Stimulated activated CD8-positive, alpha-beta memory T cell treated with anti-CD3 and anti-CD28 coated beads, Interleukin-4, amount 100 ng/mL, for 1 hour (primary cell): ENCODE measurements at places on chromosomes 6 and 20.
A peak's percentile ranks its signal among the peaks of the same experiment; 100 is the strongest.

GRCh38 chr6:166515072-166515810, 71.2 kb downstream of the RAMACL start:
- DNase-seq, result peak; percentile 19

GRCh38 chr6:3749977-3750316, 1.6 kb downstream of the PXDC1 start:
- no peak for DNase-seq

- no peak for DNase-seq
Observed at GRCh38 chr20:31682927-31683326, 39.7 kb downstream of the BCL2L1 start.

GRCh38 chr6:63066055-63066704, 145.1 kb upstream of the FKBP1C start:
- no peak for DNase-seq

GRCh38 chr6:107264357-107264840, 149.1 kb upstream of the BEND3 start:
- DNase-seq, result no peak

DNA sequence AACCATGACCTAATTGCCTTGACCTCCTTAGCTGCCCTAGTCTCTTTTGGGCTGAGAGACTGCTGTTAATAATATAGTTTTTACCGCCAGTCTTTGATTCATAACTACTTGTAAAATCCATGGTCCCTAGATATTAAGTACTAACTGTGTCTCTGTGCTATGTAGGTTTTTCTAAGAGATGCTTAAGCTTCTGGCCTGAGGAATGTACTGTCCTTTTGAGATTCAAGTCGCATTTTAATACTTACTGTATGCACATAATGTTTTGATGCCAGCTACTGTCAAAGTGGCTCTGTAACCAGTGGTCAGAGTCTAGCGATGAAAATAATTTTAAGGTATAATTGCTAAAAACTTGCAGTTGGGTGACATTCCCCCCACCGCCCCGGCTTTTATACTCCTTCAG, 2.1 kb downstream of the AKAP12 start:
- no peak for DNase-seq

- DNase-seq, result no peak
Observed at GRCh38 chr20:44028868-44029847, 114.5 kb downstream of the TOX2 start.

DNA sequence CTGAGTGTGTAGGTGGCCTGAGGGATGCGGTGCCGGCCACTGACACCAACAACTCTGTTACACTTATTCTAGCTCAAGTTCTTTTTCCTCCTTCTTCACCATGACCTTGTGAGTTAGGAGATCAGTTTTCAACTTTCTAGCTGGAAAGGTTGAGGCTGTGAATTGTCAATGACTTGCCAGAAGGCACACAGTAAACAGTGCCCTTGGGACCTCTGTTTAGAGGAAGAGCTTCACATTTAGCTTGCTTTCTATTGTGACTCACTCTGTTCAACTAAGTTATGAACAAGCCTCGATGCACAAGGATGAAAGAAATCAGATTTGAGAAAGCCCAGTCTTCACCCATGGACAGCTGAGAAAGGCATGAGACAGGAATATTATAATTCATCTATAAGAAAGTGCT, 455.6 kb downstream of the MAFB start:
- DNase-seq, result no peak

GRCh38 chr6:82507112-82507511, 143.5 kb downstream of the TPBG start:
- DNase-seq, result no peak

DNA sequence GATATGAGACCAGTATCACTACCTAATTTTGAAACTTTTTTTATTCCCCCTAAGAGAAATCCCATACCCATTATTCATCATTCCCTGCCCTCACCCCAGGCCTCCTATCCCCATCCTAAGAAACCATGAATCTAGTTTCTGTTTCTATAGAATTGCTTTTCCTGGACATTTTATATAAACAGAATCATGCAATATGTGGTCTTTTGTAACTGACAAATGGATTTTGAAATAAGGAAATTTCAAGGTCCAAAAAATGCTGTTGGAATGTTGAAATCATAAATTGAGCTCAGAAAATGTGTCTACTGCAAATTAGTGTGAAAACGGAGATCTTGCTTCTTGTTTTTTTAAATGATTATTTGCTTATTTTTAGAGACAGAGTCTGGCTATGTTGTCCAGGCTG, 25.1 kb downstream of the RNF217 start:
- no peak for DNase-seq

GRCh38 chr6:163648868-163649267, 234.3 kb downstream of the QKI start:
- no peak for DNase-seq

GRCh38 chr6:6610031-6610591, 21.6 kb downstream of the LY86 start:
- DNase-seq, result no peak

GRCh38 chr6:128161839-128162238, 261.0 kb upstream of the THEMIS start:
- DNase-seq, result no peak

- DNase-seq, result no peak
Observed at GRCh38 chr6:36697481-36697903, at the start of gene RAB44. Gene RAB44 (plus strand): TSS chr6:36697826. CDS start chr6:36704236, 6,410 bp downstream.

DNA sequence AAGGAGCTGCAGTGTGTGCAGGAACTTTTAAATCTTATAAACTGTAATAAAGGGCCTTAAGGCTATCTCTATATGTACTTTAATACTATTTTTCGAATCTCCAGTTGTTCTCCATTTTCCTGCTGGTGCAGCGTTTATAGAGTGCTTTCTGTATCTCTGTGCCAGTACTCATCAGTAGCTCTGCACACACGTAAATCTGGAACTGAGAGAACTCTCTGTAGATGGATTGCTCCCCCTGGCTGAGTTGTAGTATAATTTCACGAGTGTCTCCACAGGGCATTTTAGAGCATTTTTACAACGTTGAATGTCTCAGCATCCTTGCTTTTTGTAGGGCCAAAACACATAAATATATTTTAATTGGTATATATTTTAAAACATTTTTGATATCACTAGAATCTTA, 256.5 kb downstream of the TRDN start:
- no peak for DNase-seq

- no peak for DNase-seq
Observed at GRCh38 chr20:38454556-38455473, 17.8 kb upstream of the RALGAPB start.

- DNase-seq, result no peak
Observed at GRCh38 chr6:36933102-36933501, 21.4 kb upstream of the PI16 start.

DNA sequence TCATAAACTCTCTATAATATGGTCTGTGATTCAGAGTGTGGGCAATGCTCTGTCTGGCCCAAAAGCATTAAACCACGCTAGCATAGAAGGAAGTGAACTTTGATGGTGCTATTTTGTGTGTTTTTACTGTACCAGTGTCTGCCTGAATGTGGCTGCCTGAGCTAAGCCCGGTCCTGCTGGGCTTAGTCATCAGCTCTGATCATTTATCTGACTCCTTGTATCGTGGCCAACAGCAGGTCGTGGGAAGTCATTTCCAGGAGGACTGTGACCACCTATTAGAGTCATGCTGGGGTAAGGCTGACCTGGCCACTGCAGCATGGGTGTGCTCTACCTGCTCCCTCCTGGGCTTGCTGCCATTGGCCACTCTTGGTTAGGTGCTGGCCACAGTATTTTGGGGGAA, 239.1 kb upstream of the CEP162 start:
- no peak for DNase-seq

DNA sequence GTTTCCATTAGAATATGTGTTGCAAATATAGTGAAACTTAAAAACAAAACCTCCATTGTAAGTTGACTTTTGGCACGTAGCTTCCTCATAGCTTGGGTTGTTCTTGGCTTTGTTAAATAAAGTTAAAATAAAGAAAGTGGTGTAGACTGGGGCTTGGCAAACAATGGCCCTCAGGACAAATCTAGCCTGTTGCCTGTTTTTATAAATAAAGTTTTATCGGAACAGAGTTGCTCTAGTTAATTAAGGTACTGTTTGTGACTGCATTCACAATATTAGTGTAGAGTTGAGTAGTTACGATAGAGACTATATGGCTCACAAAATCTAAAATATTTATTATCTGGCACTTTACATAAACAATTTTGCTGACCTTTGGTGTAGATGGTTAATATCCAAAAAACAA, 168.8 kb downstream of the CDKAL1 start:
- DNase-seq, result no peak

DNA sequence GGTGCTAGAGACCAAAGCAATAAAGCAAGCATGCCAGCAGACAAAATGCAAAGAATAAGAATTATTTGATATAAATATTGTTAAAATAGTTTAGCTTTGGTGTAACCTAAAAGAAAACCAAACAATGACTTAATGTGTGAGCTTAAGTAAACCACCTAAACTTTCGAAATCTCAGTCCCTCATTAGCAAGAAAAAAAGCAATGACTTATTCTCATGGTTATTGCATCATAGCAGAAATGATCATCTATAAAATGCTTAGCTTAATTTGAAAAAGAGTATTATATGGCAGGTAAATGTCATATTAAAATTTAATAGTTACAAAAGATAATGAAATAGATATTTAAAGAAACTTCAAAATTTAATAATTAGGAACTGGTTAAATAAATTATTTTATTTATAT, 1395.7 kb upstream of the EYS start:
- DNase-seq, result no peak

DNA sequence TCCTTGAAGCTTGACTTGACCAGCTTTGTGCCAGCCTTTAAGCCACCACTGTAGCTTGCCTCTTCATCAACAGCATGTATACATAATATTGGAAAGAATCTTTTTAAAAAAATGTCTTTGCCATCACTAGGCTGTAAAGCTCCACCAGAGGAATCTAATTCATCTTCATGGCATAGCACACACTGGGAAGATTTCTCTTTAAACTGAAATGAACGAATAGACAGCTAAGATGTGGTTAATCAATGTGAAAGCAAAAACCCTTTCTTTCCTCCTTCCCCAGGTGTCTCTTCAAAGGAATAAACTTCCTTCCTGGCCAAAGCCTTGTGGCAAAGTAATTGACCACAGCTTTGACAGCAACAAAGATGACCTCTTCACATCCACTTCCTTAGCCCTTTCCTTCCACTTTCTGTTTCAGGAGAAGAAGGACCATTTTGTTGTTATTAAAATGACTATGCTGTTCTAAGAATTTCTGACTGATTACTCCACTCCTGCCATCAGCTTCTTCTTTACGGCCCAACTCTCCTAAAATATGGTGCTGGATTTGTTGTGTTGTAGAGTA, 428.7 kb upstream of the SOX4 start:
- no peak for DNase-seq

GRCh38 chr6:14802514-14803160, 443.2 kb upstream of the JARID2 start:
- DNase-seq, result no peak

DNA sequence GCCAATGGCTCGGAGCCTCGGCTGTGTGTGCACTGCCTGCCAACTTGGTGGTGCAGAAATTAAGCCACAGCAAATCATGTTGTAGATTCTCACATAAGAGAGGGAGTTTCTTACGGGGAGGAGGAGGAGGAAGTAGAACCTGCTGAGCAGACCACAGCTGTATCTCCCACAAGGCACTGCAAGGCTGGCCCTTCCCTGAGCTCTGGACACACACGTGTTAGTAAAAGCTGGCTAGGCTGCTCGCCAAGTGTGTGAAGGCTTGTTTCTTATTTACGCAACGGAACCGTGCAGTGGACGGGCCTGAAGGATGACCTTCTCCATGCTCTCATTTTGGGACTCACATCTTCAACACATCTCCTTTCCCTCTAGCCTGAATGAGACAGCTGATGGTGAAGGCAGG, 15.7 kb upstream of the QKI start:
- no peak for DNase-seq

- peak; percentile 39 for DNase-seq
Observed at GRCh38 chr6:44338228-44339122, 4.0 kb upstream of the SPATS1 start.

GRCh38 chr20:11919581-11919980, 1.9 kb downstream of the BTBD3 start:
- DNase-seq, result no peak
